Activated CD4-positive, alpha-beta T cell treated with anti-CD3 and anti-CD28 coated beads for 36 hours (primary cell): ENCODE measurements at places on chromosomes 6 and 20.

GRCh38 chr6:106114492-106114891, 28.4 kb downstream of the PRDM1 start:
- peak; percentile 90 for DNase-seq
- peaks cover 26% of the 10 kb centered on the region for H3K27me3 ChIP-seq
- peaks cover 3% of the 10 kb centered on the region for H3K36me3 ChIP-seq
- H3K27ac ChIP-seq, result peak overlapping the region; percentile 85
- H3K4me1 ChIP-seq, result peaks cover 82% of the 10 kb centered on the region

- peaks cover 45% of the 10 kb centered on the region for H3K36me3 ChIP-seq
- H3K27ac ChIP-seq, result peak overlapping the region; percentile 75
- peak overlapping the region; percentile 43 for H3K4me3 ChIP-seq
- H3K27me3 ChIP-seq, result no peaks in the 10 kb centered on the region
- peaks cover 95% of the 10 kb centered on the region for H3K4me1 ChIP-seq
Measured at GRCh38 chr6:15320693-15321092, 74.8 kb downstream of the JARID2 start.

DNA sequence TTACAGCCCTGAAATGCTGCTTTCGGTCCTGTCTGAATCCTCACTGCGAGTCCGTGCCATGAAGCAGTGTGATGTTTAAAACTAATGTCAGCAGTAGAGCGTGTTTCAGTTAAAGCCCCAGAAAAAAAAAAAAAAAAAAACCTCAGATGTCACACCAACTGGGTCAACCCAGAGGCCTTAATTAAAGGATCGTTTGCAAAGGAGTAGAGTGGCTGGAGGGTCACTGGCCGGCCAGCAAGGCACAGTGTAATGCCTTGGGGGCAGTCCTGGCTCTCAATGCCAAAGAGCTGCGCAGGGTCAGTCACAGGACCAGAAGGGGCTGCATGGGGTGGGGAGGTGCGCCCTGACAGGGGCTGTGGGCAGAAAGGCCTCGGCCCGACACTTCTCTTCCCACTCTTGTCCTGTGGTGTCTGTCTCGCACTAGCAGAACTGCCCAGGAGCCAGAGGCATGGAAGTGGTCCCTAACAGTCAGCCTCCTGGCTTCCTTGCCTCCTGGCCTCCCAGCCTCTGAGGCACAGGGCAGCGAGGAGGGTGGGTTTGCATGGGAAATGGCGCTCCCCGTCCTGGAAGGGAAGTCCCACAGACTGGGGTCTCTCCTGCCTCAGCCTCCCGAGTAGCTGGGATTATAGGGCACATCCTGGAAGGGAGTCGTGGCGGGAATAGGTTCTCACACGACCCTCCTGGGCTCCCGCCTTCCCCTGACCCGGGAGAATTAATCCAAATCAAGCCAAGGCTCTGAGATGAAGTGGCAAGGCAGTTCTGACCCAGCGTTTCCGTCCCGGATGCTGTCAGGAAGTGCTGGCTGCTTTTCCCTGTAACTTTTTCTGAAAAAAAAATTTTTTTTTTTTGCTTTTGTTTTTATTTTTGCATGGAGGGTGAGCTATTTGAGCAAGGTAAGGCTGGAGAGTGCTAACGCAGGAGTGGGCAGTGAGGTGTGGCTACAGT, 53.7 kb upstream of the MPC1 start:
- peaks cover 18% of the 10 kb centered on the region for H3K4me1 ChIP-seq
- H3K27ac ChIP-seq, result peak overlapping the region; percentile 48
- no peaks in the 10 kb centered on the region for H3K36me3 ChIP-seq
- H3K27me3 ChIP-seq, result no peaks in the 10 kb centered on the region

GRCh38 chr6:111159633-111160032, 72.3 kb downstream of the SLC16A10 start:
- H3K27me3 ChIP-seq, result no peaks in the 10 kb centered on the region
- no peak for DNase-seq
- H3K4me3 ChIP-seq, result no peak overlapping the region
- peaks cover 40% of the 10 kb centered on the region for H3K4me1 ChIP-seq
- H3K36me3 ChIP-seq, result peaks cover 16% of the 10 kb centered on the region
- H3K27ac ChIP-seq, result no peak overlapping the region

DNA sequence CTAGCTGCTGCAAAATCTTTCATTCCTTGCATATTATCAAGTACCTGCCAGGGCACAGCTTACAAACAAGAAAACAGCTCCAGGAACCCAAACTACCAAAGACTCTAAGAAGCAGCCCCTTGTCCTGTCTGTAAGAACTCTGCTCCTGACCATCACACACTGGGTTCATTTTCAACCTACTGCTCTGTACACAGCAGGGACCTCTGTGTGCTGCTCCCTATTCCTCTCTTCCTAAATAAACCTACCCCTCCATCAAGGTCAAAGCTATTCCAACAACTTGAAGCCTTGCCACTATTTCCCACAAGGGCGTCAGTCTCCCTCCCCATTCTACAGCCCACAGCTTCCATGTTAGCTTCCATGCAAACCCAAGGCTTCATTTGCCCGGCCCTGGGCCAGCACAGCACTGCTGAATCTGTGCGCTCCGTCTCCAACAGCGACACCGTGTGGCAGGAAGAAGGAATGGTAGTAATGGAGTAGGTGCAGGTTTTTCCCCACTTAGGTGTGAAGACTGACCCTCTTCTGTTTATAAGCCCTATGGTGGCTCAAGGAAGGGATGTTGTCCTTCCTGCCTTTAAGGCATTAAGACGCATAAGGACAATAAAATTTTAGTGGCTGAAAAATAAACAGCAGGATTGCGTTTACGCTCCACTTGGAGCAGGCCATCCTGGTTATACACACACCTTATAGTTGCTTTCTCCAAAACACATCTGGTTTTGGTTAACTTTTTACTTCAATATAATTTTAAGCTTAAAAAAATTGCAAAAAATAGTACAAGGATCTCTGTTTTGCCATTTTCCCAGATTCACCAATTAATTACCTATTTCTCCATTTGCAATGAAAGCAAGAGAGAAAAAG, 115.2 kb upstream of the NXT1 start:
- no peak overlapping the region for H3K27ac ChIP-seq
- no peak overlapping the region for H3K4me3 ChIP-seq
- DNase-seq, result peak; percentile 72
- no peaks in the 10 kb centered on the region for H3K36me3 ChIP-seq
- no peaks in the 10 kb centered on the region for H3K4me1 ChIP-seq

DNA sequence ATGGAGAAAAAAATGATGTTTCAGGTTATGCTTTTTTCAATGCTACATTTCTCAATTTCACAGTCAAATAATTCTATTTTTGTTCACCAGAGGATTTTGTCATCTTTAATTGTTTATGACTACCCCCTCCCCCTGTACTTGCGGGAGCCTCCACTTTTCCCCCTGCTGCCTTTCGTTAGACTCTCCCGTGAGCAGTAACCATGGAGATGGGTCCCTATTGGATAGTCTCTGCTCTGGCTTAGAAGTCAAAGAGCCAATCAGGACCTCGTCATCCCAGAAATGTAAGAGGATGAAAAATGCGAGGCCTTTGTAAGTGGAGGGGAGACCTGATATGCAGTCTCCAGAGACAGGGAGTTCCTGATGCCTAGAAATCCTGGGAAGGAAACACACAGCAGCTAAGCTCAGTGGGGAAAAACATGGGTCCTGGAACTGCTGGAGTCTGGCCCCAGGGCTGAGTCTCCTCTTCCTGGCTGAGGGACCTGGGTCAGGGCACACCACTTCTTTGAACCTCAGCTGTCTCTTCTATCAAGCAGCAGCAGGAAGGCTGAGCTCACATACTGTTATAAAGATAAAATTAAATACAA, 298.7 kb downstream of the TSHZ2 start:
- H3K27ac ChIP-seq, result no peak overlapping the region
- no peaks in the 10 kb centered on the region for H3K4me1 ChIP-seq
- no peaks in the 10 kb centered on the region for H3K27me3 ChIP-seq
- no peak overlapping the region for H3K4me3 ChIP-seq
- peaks cover 3% of the 10 kb centered on the region for H3K36me3 ChIP-seq
- no peak for DNase-seq

- H3K4me1 ChIP-seq, result peaks cover 1% of the 10 kb centered on the region
- H3K36me3 ChIP-seq, result no peaks in the 10 kb centered on the region
- no peak overlapping the region for H3K27ac ChIP-seq
- peaks cover 3% of the 10 kb centered on the region for H3K27me3 ChIP-seq
Measured at GRCh38 chr6:75143191-75143590, 62.7 kb downstream of the COL12A1 start.

GRCh38 chr6:133337308-133337707, 96.2 kb downstream of the EYA4 start:
- H3K36me3 ChIP-seq, result no peaks in the 10 kb centered on the region
- DNase-seq, result no peak
- H3K4me3 ChIP-seq, result no peak overlapping the region
- H3K27ac ChIP-seq, result no peak overlapping the region
- no peaks in the 10 kb centered on the region for H3K27me3 ChIP-seq

- H3K4me3 ChIP-seq, result no peak overlapping the region
- H3K27ac ChIP-seq, result no peak overlapping the region
- peaks cover 15% of the 10 kb centered on the region for H3K36me3 ChIP-seq
- no peak for DNase-seq
- no peaks in the 10 kb centered on the region for H3K27me3 ChIP-seq
- peaks cover 10% of the 10 kb centered on the region for H3K4me1 ChIP-seq
Measured at GRCh38 chr6:35014341-35014740, 125.3 kb downstream of the ANKS1A start.

DNA sequence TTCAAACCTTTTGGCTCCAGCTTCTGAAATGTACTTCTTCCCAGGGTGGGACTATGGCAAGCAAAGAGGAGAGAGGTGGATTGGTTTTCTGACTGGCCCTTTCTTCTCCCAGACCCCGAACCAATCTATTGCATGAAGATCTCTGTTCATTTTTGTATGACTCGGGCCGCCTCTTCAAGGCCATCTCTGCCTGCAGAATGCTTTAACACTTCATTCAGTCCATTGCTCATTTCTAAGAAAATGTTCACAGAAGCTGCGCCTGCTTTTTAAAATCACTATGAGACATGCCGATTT, 1.6 kb downstream of the VGLL2 start:
- H3K4me3 ChIP-seq, result no peak overlapping the region
- H3K27me3 ChIP-seq, result peaks cover 79% of the 10 kb centered on the region
- peaks cover 8% of the 10 kb centered on the region for H3K4me1 ChIP-seq
- no peak overlapping the region for H3K27ac ChIP-seq

DNA sequence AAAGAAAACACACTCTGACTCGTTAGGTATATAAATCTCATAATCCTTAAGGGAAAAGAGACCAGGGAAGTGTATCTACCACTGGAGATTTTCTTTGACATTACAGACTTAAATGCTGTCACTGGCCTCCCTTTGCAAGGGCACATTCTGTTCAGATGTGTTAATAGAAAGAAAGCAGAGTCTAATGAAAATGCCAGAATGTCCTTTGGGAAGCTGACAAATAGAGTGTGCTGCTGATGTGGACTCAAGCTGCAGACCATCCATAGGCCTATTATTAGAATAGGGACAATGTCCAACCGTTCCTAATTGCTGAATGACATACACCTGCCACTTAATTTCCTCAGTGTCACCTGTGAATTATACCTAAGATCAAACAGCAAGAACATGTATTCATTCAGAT, 41.2 kb downstream of the SLC35D3 start:
- H3K36me3 ChIP-seq, result no peaks in the 10 kb centered on the region
- no peaks in the 10 kb centered on the region for H3K4me1 ChIP-seq
- H3K4me3 ChIP-seq, result no peak overlapping the region
- DNase-seq, result no peak
- no peak overlapping the region for H3K27ac ChIP-seq

- H3K4me3 ChIP-seq, result no peak overlapping the region
- no peaks in the 10 kb centered on the region for H3K36me3 ChIP-seq
- H3K27me3 ChIP-seq, result peaks cover 7% of the 10 kb centered on the region
Measured at GRCh38 chr6:117729613-117730012, 54.3 kb downstream of the NUS1 start.

GRCh38 chr20:24587384-24588046, 118.1 kb downstream of the SYNDIG1 start:
- no peak overlapping the region for H3K4me3 ChIP-seq
- no peak for DNase-seq
- H3K36me3 ChIP-seq, result no peaks in the 10 kb centered on the region
- H3K27me3 ChIP-seq, result no peaks in the 10 kb centered on the region

GRCh38 chr6:395432-396125, 4.0 kb downstream of the IRF4 start:
- H3K27ac ChIP-seq, result peak overlapping the region; percentile 99
- DNase-seq, result no peak
- peaks cover 63% of the 10 kb centered on the region for H3K4me1 ChIP-seq
- H3K27me3 ChIP-seq, result no peaks in the 10 kb centered on the region

- H3K36me3 ChIP-seq, result no peaks in the 10 kb centered on the region
- no peaks in the 10 kb centered on the region for H3K4me1 ChIP-seq
- H3K4me3 ChIP-seq, result no peak overlapping the region
- no peak overlapping the region for H3K27ac ChIP-seq
- no peak for DNase-seq
- H3K27me3 ChIP-seq, result no peaks in the 10 kb centered on the region
Measured at GRCh38 chr6:127606131-127606562, 29.2 kb downstream of the C6orf58 start.

GRCh38 chr20:19348582-19348981, 136.1 kb downstream of the SLC24A3 start:
- H3K36me3 ChIP-seq, result no peaks in the 10 kb centered on the region
- H3K4me1 ChIP-seq, result no peaks in the 10 kb centered on the region
- no peak for DNase-seq
- no peak overlapping the region for H3K27ac ChIP-seq

DNA sequence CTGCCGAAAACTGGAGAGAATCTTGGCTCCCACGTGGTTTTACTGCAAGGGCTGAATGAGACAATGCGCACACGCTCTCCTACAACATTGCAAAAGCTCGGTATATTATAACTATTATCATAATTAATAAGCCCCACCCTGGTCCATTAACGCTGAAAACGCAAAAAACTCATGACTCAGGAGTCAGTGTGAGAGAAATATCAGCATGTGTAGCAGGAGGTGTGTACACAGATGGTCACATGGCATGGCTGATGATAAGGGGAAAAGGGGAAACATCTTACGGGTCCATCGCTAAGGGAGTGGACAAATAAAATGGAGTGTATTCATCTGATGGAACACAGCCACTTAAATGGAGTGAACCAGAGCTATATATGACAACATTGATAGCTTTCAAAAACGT, 29.2 kb downstream of the CDH22 start:
- no peak overlapping the region for H3K4me3 ChIP-seq
- no peak overlapping the region for H3K27ac ChIP-seq
- H3K4me1 ChIP-seq, result no peaks in the 10 kb centered on the region
- H3K36me3 ChIP-seq, result no peaks in the 10 kb centered on the region
- H3K27me3 ChIP-seq, result peaks cover 44% of the 10 kb centered on the region

- peaks cover 60% of the 10 kb centered on the region for H3K4me1 ChIP-seq
- H3K27me3 ChIP-seq, result no peaks in the 10 kb centered on the region
- DNase-seq, result peak; percentile 37
Measured at GRCh38 chr20:63636752-63637628, 10.1 kb upstream of the GMEB2 start.

DNA sequence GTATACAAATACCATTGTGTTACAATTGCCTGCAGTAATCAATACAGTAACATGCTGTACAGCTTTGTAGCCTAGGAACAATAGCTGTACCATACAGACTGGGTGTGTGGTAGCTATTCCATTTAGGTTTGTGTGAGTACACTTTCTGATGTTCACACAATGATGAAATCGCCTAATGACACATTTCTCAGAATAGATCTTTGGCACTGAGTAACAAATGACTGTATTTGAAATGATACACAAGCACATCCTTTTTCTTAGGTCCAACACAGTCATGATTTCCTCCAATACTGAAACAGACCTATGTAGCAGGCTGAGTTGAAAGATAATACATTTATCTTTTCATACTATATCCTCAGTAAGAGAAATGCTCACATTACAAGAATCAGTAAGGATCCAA, 13.9 kb downstream of the KHDRBS2 start:
- no peaks in the 10 kb centered on the region for H3K4me1 ChIP-seq
- H3K4me3 ChIP-seq, result no peak overlapping the region
- H3K27ac ChIP-seq, result no peak overlapping the region
- H3K36me3 ChIP-seq, result no peaks in the 10 kb centered on the region
- no peaks in the 10 kb centered on the region for H3K27me3 ChIP-seq
